ENCODE measurements at places on chromosomes 2 and 18.

GRCh38 chr2:20443276-20443920, 3.5 kb upstream of the RHOB start:
- DNase-seq: peak; percentile 57

DNA sequence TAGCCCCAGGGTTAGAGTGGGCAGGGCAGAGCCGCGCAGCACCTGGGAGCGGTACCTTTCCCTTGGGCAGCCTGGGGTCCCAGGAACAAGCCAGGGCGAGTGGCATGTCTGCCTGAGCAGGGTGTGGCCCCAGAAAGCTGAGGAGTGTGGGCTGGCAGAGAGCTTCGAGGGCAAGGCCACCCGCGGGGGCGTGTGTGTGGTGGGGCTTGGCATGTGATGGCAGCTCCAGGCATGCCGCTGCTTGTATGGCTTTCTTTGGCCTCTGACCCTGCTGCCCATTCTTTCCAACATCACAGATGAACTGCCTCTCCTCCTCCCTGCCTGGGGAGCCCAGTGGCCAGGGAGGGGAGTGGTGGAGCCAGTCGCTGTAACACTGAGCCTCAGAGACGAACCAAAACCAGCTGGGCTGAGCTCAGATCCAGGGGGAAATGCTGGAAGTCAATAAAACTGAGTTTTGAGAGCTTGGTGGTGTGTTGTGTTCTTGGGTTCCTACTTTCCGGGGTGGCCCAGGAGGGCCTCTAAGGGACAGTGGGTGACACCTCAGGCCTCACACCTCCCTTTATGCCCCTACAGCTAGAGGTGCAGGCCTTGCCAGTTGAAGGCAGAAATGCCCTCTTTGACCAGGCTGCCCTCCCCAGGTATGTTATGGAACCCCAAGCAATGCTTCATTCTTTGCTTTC, 7.4 kb downstream of the DNAJB2 start:
- DNase-seq: no peak

GRCh38 chr18:35029103-35029502, 12.1 kb upstream of the MAPRE2 start:
- no peak for DNase-seq

DNA sequence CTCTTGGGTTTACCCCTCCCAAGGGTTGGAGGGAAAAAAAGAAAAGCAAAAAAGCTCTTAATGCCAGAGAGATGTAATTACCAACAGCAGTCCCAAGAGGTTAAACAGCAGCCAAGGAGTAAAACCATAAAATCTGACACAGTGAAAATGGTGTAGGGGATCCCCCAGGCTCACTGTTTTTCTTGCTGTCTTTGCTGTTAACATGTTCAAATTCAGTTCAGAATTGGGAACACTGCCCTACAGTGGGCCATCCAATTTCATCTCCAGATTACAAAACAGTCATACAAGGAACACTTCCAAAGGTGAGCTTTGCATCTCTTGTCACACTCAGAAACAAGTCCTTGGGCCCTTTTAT, 54.5 kb downstream of the PLEKHM3 start:
- no peak for DNase-seq
